H9 (cell line): ENCODE measurements at places on chromosomes 1 and 21. TPM values are rescaled to one million over a fixed set of nuclear protein-coding genes. Genes with fewer than 3 reads are reported as not detected.

DNA sequence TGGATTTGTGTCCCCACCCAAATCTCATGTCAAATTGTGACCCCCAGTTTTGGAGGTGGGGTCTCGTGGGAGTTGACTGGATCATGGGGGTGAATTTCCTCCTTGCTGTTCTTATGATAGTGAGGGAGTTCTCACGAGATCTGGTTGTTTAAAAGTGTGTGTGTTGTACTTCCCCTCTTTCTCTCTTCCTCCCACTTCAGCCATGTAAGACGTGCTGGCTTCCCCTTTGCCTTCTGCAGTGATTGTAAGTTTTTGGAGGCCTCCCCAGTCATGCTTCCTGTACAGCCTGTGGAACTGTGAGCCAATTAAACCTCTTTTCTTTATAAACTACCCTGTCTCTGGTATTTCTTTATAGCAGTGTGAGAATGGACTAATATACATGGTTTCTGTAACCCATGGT, 64.6 kb downstream of the RHOU start:
- no peak for DNase-seq

DNA sequence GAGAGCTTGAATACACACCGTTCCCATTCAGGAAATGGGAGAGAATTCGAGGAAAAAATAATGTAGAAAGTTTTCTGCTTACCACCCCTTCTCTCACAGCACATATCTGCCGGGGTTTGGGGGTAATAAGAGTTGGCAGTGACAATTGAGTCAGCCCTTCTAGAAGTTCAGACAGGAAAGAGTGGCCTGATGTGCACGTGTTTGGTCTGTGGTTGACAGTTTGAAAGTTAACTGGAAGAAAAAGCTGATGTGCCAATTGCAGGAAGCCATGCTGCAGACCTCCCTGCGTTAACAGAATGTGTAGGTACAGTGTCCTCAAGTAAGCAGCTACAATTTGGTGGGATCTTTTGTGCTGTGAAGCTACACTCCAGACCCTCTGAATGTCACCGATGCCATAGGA, 50.9 kb downstream of the DHX9 start:
- DNase-seq = no peak

DNA sequence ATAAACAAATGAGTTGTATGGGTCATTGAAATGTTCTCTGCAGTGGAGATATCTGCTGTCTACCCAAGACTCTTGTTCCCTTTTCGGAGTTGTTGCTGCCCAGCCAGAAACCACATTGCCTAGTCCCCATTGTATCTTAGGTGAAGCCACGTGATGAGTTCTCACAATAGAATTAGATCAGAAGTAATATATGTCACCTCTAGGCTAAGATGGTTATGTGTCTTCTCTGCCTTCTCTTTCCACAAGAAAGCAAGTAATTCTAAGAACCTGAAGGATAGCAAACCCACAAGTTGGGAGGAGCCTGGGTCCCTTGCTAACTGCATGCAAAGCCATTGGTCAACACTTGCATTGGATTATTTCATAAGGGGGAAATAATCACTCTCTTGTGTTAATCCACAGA, 76.6 kb downstream of the ADCY10 start:
- DNase-seq = no peak

- no peak for DNase-seq
Observed at GRCh38 chr1:196380316-196380715, 227.9 kb downstream of the KCNT2 start.

- DNase-seq = no peak
Observed at GRCh38 chr1:20496241-20496661, 10.2 kb upstream of the CAMK2N1 start.

GRCh38 chr1:111884772-111885443, 104.6 kb downstream of the KCND3 start:
- DNase-seq = no peak

DNA sequence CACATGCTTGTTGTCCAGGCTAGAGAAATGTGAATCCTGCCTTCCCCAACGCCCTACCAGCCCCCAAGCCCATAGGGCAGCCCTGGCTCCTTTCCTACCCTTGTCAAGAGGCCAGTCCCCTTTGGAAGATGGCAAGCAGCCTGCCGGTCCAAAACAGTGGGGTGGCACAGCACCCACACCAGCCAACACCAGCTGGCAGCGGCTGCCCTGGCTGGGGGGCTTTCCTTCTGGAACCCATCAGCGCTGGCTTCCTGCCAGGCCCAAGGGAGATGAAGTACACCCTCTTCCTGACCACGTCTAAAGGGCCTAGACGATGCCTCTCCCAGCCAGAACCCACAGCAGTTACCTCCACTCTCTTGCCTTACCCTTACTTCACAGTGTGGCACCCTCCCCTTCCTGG, 24.2 kb downstream of the KCNN3 start:
- DNase-seq = no peak

GRCh38 chr1:24299901-24300300, 19.3 kb upstream of the GRHL3 start:
- no peak for DNase-seq

Gene TENT5C
- total RNA-seq = 0.18 and 0.37 TPM in 2 replicates

Gene TOR1AIP1
- total RNA-seq = 25.2 and 25.5 TPM in 2 replicates

Gene OR14K1
- not detected in 2 replicates for total RNA-seq

Gene VHLL
- not detected in 2 replicates for total RNA-seq
